Calu3 (cell line): ENCODE measurements at places on chromosomes 12 and 14. TPM values are rescaled to one million over a fixed set of nuclear protein-coding genes. Genes with fewer than 3 reads are reported as not detected.

Gene ETFBKMT
- 2.2 and 2.3 TPM in 2 replicates for total RNA-seq

Gene IAPP
- total RNA-seq, result not detected in 2 replicates

Gene KRT6C
- total RNA-seq, result not detected in 2 replicates

DNA sequence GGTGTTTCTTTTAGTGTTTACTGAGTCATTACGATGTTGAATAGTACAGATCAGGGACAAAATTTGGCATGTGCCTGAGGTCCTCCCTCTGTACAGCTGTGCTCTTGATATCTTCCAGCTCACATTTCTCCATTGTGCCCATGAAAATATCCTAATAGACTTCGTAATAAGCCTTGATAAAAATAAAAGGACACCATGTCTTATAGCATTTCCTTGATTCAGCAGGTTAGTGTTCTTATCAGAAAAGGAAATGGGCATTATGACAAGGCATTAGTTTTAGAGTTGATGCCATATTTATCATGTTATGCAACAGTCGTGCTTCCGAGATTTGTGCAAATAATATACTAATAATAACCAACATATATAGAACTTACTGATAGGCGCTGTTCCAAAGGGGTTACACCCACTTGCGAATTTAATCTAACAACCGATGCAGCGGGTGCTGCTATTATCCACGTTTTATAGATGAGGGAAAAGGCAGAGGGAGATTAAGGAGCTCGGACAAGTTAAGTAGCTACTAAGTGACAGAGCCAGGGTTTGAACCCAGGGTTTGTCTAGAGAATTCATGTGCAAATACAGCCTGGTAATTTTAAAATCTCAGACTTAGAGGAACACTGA is 15.1 kb upstream of the WNK1 start:
- DNase-seq, result no peak
- H3K27ac ChIP-seq, result no peak overlapping the region
- H3K4me3 ChIP-seq, result no peak overlapping the region
- no peaks in the 10 kb centered on the region for H3K36me3 ChIP-seq
- H3K4me1 ChIP-seq, result no peaks in the 10 kb centered on the region

- peaks cover 58% of the 10 kb centered on the region for H3K4me1 ChIP-seq
- H3K27me3 ChIP-seq, result no peaks in the 10 kb centered on the region
- peaks cover 21% of the 10 kb centered on the region for H3K36me3 ChIP-seq
- H3K4me3 ChIP-seq, result no peak overlapping the region
- DNase-seq, result no peak
Measured at GRCh38 chr12:95740751-95741150, 49.8 kb downstream of the NTN4 start.

DNA sequence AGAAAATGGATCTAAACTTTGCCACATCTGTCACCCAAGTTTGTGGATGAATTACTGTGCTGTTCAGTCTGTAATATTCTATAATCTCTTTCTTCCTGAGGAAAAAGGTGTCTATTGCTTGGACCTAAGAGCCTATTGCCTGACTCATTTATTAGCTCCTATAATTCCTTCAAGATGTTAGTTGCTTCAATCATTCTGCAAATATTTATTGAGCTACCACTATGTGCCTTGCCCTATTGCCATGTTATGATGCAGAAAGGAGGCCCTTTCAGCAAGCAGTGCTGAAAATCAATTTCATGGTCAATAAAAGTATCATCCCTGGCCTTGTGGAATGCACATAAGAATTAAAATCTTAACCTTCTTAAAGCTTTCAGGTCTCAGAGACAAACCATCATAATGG is 113.6 kb downstream of the CCER1 start:
- no peaks in the 10 kb centered on the region for H3K27me3 ChIP-seq
- no peak overlapping the region for H3K27ac ChIP-seq
- H3K4me3 ChIP-seq, result no peak overlapping the region
- no peak for DNase-seq
- no peaks in the 10 kb centered on the region for H3K36me3 ChIP-seq
- no peaks in the 10 kb centered on the region for H3K4me1 ChIP-seq
